Uterus (tissue), 4 donors: ENCODE measurements at places on chromosomes 2 and 18. TPM values are rescaled to one million over a fixed set of nuclear protein-coding genes. Genes with fewer than 3 reads are reported as not detected.

GRCh38 chr2:27249891-27250651 is 12.8 kb downstream of the SLC30A3 start:
- no peak for DNase-seq

GRCh38 chr2:124025171-124025580 is at the start of gene CNTNAP5:
CNTNAP5 (plus strand) TSS chr2:124025287; CDS start chr2:124025651, 364 bp downstream.
- DNase-seq, result no peak

- DNase-seq, result no peak
Measured at GRCh38 chr2:80326861-80327260, 22.3 kb upstream of the LRRTM1 start.

DNA sequence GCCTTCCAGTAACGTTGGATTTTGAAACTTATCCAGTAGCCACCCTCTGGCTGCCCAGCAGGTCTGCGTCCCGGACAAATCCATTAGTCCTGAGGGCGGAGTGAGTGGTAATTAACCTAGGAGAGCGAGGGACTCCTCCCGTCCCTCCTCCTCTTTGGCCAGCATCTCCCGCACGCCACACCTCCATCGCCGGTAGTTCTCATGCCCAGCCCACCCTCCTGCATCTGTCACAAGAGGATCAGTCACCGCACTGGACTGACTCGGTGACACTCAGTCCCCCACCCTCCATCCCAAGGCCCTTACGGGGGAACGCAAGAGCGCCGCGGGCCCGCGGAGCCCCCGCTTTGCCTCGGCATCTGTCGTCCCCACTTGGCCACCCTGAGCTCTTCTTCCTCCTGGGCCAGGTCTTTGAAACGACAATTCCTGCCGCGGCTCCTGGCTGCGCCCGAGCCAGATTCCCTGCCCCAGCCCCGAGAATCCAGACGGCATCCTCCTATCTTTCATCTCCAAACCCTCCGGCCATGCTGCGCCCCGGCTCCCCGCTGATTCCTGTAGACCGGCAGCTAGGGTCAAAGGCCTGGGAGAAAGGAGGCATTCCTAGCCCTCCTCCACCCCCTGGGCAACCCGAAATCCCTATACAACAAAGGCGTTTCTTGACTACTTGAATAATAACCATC is 77.5 kb downstream of the EIF2AK3 start:
- no peak for DNase-seq

DNA sequence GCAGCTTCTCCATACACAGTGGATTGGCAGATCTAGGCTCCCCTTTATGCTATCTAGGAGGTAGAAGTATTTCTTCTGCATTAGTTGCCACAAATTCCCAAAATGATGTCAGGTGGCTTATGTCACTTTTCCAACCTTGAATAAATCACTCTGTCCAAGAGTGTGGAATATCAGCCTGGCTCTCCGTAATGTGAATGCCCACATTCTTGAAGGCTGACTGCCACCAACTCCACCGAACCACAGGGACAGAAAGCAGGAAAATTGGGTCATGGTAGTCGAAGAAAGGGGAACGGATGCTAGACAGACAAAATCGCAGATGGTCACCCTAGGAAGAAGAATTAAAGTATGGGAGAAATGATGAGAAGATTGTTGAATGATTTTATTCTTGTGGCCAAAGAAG is 624.9 kb upstream of the CDH2 start:
- no peak for DNase-seq

- no peak for DNase-seq
Measured at GRCh38 chr2:96546321-96546720, 9.8 kb downstream of the ARID5A start.

DNA sequence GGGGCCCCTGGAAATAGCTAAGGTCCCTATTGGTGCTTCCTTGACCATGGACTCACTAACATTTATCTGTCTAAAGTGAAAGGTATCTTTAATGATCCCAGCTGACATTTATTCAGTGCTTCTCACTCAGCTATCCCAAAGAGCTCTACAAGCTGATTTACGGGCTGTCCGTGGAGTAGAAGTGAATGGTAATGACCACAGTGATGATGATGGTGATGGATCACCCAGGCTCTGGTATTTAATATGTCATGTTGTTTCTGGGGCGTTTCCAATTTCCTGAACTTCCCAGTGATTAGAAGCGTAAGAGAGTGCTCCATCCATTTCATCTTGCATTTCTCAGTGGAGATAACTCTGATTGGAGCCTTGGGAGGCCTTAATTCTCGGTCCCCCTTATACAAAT is 304.3 kb downstream of the HRH4 start:
- DNase-seq, result no peak

- DNase-seq, result no peak
Measured at GRCh38 chr18:3340682-3341097, 78.8 kb downstream of the MYL12B start.

- DNase-seq, result no peak
Measured at GRCh38 chr18:25425024-25425423, 73.1 kb upstream of the ZNF521 start.

- peak; percentile 48 for DNase-seq
Measured at GRCh38 chr2:127508631-127509034, 17.7 kb downstream of the IWS1 start.

DNA sequence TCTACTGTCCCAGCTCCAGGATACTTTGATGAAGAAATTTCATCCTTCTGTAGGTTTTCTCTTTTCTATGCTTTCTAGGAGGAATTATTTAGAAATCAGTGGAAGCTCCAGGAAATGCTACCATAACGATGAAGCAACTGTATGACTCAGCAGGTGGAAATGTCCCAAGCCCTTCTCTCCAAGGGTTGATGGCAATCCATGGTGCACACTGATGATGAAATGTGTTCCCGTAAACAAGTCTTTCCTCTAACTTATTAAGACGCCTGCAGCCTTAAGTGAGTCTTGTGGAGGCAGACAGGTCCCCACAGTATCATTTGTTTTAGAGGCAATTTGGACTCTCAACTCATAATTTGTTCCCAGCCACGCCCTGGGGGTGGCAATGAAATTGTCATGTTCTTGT is 777.6 kb upstream of the SOX11 start:
- no peak for DNase-seq

DNA sequence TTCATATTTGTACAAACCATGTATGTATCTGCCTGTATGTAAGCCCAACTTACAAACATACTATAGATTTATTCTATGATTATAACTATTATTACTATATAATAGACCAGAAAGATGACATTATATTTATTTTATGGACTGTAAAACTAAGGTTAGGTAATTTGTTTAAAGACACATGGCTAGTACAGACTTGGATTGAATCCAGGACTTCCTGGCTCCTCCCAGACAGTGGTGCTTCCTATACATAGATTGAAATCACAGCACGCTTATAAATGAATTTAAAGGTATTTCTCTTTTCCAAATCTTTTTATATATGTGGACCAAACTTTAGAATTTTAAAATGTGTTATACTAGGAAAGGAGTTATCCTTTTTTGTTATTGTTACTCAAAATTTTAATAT is 151.6 kb upstream of the MYO3B start:
- DNase-seq, result no peak

GRCh38 chr18:45619062-45619825 is 4.0 kb downstream of the SLC14A2 start:
- peak; percentile 81 for DNase-seq

GRCh38 chr2:38237311-38237710 is 139.8 kb downstream of the ATL2 start:
- DNase-seq, result no peak

DNA sequence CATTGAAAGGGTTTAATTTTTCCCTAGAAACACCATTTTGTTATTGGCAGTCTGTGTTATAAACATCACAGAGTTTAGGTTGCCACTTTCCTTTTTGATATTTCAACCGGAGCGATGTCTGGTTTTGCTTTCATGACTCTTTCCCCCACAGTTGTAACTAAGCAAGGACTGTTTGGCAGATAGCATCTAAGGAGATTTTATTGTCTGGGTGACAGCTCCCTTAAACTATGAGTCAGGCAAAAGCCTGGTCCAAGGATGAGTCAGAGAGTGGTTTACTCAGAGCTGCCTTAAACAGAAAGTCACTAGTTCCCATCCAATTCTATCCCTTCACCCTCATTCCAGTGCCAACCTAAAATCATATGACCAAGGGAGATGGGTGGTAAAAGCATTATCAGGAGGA is 341.6 kb upstream of the VWC2L start:
- no peak for DNase-seq

DNA sequence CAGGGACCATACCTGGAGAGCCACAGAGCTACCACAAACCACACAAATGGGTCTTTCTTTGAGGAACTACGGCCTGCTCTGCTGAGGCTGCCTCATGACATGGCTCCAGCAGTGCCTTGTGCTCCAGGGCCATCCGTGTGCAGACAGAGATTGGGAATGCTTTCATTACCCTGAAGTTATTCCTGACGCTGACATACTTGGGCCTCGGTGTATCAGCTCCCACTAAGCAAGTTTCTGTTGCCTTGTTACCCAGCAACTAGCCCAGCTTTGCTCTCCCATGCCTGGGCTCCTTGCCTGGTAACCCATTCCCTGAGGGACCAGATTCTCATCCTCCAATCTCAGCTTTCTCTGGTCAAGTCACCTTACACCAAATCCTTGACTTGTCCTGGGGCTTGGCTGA is 80.3 kb upstream of the FZD7 start:
- DNase-seq, result no peak

GRCh38 chr18:55500316-55501086 is 87.5 kb downstream of the TCF4 start:
- no peak for DNase-seq

- DNase-seq, result no peak
Measured at GRCh38 chr2:1874950-1875349, 130.6 kb upstream of the PXDN start.

- DNase-seq, result no peak
Measured at GRCh38 chr2:187126247-187127005, 277.5 kb upstream of the ZSWIM2 start.

GRCh38 chr2:15180379-15180778 is 380.8 kb downstream of the NBAS start:
- DNase-seq, result no peak

- DNase-seq, result no peak
Measured at GRCh38 chr2:196315388-196316049, 144.1 kb upstream of the STK17B start.

DNA sequence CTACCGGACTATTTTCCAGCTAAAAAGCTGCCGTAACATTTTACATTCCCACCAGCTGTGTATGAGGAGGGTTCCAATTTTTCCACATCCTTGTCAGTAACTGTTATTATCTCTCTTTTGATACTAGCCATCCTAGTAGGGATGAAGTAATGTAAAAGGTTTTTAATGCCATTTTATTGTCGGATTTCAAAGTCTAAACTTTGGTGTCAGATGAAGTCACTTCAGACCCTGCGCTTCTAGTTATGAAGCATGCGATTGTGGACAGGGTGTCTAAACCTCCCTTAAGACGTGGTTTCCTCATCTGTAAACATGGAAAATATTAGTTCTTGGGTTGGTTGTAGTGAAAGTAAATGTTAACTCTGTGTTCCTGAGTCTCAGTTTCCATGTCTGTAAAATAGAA is 4.7 kb downstream of the DGKD start:
- DNase-seq, result no peak

DNA sequence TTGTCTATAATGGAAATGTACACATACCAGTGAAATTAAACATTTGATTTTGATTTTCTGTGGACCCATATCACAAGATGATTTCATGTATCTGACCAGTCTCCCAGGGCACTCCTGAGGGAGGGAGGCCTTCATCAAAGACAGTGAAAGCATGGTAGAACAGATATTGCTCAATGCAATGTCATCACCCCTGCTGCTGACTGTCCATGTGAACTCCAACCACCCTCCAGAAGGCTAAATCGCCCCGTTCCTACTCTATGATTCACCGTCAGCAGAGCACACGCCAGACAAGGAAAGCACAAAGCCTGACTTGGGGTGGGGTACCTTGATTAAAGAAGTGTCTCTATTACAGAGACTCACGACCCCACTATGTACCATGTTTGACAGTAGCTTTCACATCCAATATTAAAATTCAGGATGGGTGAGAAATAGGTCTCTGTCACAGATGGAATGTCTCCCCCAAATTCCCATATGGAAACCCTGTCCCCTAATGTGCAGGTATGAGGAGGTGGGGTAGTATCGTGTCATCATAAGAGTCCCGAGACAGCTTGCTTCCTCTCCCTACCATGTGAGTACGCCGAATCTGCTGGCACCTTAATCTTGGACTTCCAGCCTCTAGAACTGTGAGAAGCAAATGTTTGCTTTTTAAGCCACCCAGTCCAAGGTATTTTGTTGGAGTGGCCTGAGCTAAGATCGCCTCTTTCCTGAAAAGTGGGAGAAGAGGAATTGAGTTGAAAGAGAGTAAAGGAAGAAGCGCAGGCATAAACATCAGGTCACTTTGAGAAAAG is 42.4 kb downstream of the CYB5A start:
- DNase-seq, result peak; percentile 28

PMAIP1 gene
- total RNA-seq, result 3.5 TPM

CBLN2 gene
- total RNA-seq, result 17.1 TPM

CROCC2 gene
- 0.79 TPM for total RNA-seq

RNF103 gene
- total RNA-seq, result 49.7 TPM

TBC1D8 gene
- 44.0 TPM for total RNA-seq

UNC80 gene
- total RNA-seq, result 0.29 TPM

ZNF514 gene
- 30.4 TPM for total RNA-seq

ALPP gene
- total RNA-seq, result not detected

INPP5D gene
- 29.1 TPM for total RNA-seq

RAD51AP2 gene
- total RNA-seq, result not detected

CHRNG gene
- total RNA-seq, result not detected

TLX2 gene
- total RNA-seq, result not detected

WNT10A gene
- total RNA-seq, result not detected

STAT4 gene
- 4.8 TPM for total RNA-seq

SPATA3 gene
- total RNA-seq, result not detected

NCL gene
- total RNA-seq, result 429 TPM

CCDC68 gene
- total RNA-seq, result 6.9 TPM
